ENCODE measurements at places on chromosomes 11 and 22.

GRCh38 chr22:26592421-26592891 is 2.5 kb upstream of the TPST2 start:
- DNase-seq: no peak

GRCh38 chr11:24622262-24622661 is 125.4 kb downstream of the LUZP2 start:
- DNase-seq: no peak

GRCh38 chr11:129703846-129704245 is 111.8 kb upstream of the TMEM45B start:
- DNase-seq: no peak

DNA sequence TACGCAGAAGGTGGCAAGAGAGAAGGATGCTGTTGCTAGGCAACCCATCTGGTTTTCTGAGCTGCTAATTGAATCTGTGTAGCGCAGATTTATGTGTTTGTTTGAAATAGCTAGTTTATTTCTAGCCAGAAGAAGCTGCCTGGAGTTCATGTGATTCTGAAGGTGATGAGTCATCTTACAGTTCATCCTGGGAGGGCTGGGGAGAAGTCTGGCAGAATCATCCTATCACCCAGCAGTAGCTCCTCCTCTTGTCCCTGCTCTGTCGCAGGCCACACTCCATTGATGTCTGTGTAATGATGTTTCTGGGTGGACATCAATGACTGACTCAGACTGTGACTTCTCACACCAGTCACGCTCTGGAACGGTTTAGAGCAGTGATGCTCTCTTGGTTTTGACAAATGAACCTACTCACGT is 4.8 kb upstream of the FBXO7 start:
- DNase-seq: no peak

DNA sequence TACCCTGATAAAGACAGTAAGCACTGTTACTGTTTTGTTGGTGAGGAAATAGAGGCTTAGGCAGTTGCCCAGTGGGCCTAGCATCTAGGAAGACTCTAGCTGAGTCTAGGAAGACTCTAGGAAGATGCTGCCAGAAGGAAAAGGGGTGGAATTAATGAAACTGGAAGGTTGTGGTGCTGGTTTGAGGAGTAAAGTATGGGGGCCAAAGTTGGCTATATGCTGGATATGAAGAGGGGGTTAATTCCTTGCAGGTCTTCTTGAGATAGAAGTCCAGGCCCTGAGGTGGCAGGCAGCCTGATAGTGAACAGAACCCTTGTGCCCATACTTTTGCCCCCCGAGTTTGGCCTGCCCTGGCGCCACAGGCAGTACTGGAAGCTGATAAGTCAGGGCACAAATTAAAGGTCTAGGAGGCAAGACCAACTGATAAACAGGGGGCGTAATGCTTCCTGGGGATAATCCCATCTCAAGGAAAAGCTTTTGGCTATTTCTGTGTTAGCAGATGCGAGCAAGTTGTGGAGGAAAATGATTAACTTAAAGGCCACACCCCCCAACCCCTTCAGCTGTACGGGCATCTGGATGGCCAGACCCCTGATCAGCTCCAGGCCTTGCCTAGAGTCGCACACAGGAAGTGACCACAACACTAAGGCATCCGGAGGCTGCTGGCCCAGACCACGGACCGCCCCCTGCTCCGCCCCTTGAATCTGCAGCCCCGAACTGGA is 3.1 kb downstream of the ILK start:
- peak; percentile 59 for DNase-seq

DNA sequence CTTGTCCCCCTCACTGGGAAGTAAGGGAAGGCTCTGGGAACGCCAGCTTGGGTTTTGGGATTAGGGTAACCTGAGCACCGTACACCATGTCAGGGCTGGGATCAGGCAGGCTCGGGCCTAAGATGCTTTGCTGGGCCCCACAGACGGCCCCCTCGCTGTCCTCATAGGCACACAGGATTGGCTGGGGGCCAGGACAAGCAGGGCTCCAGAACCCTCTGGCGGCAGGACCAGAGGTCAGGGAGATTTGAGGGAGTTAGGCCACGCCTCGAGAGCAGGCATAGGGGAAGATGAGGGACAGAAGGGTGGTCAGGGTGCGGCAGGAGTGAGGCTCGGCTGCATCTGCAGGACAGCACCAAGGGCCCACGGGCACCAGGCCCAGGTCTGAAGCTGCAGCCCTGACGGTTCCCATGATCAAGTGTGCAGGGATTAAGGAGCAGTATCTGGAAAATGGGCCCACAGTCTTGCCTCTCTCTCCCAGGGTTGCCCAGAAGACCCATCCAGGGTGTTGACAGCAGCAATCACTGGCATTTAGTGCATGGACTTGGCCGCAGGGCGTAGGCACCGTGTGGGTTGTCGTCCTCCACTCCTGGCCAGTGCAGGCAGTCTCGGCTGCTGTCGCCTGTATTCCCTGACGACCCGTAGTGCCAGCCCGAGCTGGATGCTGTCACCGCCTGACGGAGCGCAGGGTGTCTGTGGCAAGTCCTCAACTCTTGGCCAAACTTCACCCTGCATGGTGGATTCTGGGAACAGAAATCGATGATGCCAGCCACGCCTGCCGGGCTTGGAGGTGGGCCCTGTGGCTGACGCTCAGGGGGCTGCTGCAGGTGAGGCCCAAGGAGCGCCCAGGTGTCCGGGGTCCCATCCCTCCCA is 15.7 kb upstream of the GNB1L start:
- no peak for DNase-seq

GRCh38 chr11:2995031-2995561 is 3.0 kb upstream of the NAP1L4 start:
- DNase-seq: no peak

DNA sequence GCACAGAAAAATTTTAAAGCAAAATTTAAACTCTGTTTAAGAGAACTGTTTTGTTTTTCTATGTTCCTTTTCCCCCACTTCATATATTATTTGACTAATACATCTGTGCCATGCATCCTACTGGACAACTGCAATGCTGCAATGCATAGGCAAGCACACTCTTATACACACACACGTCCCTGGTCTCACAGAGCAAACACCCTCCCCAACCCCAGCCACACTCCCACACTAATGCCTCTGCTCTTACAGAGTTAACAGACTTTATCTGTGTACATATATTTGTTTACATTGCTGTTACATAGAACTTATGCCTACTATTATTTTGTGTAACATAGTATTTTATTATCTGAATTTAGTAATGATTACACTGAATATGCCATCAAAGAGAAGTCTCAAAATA is 25.5 kb upstream of the CTSC start:
- DNase-seq: no peak

DNA sequence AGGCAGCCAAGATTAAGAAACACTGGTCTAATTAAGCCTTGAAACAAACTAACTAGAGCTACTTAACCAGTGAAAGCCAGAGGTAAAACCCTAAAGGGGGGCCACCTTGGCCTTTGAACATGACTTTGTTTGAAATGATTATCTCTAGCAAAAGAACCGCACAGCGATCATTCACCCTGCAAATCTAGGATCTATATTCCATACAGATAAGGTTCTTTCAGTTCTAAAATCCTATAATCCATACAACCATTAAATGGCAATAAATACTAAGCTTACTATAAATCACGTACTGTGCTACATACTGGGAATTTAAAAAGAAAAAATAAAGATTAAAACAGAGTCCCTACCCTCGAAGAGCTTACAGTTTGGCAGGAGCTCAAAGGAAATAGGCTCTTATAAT is 40.6 kb downstream of the RBFOX2 start:
- DNase-seq: no peak

DNA sequence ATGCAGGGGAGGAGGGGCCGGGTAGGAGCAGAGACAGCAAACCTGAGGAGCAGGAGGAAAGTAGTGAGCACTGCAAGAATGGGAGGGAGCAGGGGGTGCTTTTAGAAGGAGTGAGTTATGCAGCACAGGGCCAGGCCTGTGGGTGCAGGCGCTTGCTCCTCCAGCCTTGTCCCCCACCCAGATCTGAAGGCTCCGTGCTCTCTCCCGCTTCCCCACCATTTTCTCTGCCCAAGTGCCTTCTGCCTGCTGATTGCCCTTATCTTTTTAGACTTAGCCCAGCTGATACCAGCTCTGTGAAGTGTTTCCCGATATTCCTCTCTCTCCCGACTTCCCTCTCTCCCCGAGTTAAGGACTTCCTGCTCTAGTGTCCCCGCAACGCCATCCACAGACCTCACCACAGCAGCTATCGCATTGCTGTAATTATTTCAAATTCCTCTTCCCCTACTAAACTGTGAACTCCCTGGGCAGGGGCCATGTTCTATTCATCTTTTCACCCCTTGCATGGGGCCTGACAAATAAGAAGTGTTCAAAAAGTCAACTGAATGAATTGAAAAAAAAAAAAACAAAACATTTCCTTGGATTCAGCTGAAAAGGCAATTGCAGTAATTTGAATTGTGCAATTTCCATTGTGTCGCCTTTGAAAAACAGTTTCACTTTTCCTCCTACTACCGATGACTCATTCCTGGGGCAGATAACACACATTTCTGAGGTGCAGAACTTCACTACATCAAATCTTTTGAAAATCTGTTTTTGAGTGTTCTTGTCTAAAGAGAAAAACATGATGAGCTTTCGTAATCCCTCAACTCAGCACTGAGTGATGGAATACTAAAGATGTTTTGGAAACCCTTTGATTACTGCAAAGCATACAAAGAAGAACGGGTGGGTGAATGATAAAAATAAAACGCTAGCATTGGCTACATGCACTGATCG is 69.7 kb upstream of the BMAL1 start:
- DNase-seq: no peak
